ENCODE measurements at places on chromosomes 5 and 9. TPM values are rescaled to one million over a fixed set of nuclear protein-coding genes. Genes with fewer than 3 reads are reported as not detected.

TAF11L10 gene
- total RNA-seq: not detected

DNA sequence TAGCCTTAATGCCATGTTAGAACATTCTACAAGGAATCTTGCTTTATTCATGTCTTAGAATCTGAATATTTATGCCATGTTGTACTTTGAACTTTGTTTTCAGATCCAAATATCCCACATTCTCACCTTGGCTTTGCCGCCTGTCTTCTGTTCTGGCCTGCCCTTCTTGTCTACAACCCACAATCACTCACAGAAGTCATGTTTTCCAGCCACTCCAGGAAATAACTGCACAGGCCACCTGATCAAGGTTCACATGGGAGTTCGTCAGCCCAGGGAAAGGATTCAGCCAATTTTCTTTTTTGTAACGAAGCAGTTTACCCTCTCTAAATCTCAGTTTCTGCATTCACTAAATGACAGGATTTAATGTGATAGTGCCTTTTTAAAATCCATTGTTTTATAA, 70.5 kb downstream of the JAKMIP2 start:
- no peak for DNase-seq

DNA sequence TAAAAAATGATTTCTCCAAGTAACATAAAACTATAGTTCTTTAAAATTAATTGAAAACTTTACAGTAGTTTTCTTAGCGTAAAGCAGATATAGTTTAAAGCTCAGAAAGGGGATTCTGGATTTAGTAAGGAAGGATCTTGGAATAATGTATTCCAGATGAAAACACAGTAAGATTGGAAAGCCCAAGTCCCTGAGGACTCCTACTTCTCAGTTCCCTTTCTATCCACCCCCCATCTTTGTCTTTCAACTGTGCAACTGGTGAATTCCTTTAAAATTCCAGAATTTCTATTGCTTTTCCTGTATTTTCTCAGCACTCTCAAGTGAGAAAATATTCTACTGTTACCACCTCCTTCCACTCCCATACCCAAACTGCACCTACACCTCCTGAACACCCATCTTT, 184.5 kb upstream of the FBN2 start:
- DNase-seq: no peak

GRCh38 chr5:14724633-14725032, 60.1 kb downstream of the OTULIN start:
- DNase-seq: no peak

DNA sequence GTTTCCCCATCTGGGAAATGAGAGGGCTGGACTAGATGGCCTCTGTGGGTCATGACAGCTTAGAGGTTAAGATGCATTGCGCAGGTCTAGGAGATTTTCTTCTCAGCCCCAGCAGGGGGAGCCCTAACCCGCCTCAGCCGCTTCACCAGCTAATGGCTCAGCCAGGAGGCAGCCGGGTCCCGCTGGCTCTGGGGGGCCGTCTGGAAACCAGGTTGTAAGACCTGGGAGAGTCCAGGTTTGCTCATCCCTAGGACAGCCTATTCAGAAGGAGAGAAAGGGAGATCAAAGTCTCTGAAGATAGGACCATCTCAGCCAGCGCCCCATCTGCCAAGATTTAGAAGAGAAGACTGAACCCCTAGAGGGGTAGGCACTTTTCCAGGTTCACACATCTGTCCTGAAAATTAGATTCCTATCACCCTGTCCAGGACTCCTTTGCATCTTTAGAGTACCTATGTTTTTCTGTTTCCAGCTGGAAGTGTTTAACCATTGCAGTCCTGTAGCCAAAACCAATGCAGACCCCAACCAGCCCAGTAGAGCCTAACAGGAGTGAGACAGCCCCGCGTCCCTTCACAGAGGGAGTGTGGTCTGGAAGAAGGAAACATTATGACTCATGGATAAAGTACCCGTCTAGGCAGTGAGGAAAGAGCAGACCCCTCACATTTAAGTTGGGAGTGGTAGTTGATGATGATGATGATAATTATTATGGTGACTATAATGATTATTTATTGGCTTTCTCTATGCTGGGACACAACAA, 27.5 kb downstream of the SPARC start:
- DNase-seq: peak; percentile 78

EIF4E1B gene
- total RNA-seq: not detected

- DNase-seq: peak; percentile 95
Observed at GRCh38 chr9:130962418-130963316, 23.6 kb upstream of the FIBCD1 start.

LAMC3 gene
- not detected for total RNA-seq

DNA sequence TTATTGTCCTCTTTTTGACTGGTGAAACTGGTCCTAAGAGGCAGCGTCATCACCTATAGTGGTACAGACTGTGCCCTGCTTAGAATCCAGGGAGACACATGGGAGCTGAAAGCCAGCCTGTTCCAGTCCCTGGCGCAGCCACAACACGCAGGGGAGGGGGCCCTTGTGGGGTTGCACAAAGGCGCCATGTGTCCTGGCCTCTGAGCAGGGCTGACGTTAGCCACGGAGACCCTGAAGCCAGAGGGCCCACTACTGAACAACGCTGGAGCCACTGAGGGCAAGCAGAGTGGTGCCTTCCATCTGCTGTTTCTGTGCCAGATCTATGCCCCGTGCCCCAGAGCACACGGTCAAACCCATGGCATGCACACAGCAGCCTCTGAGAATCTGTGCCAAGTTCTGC, 147.3 kb downstream of the ACTL7B start:
- no peak for DNase-seq

SPATA31D3 gene
- not detected for total RNA-seq

- peak; percentile 80 for DNase-seq
Observed at GRCh38 chr5:143499480-143500114, 96.1 kb upstream of the NR3C1 start.

DNA sequence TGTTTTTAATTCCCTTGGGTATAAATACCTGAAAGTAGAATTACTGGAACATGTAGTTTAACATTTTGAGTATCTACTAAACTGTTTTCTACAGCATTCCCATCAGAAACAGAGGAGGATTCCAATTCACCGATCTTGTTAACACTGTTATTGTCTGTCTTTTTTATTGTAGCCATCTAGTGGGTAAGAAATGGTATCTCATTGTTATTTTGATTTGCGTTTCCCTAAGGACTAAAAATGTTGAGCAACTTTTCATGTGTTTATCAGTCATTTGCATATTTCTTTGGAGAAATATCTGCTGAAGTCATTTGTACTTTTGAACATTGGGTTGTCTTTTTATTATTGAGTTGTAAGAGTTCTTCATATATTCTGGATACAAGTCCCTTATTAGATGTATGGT, 135.2 kb upstream of the NFIL3 start:
- DNase-seq: peak; percentile 17

DNA sequence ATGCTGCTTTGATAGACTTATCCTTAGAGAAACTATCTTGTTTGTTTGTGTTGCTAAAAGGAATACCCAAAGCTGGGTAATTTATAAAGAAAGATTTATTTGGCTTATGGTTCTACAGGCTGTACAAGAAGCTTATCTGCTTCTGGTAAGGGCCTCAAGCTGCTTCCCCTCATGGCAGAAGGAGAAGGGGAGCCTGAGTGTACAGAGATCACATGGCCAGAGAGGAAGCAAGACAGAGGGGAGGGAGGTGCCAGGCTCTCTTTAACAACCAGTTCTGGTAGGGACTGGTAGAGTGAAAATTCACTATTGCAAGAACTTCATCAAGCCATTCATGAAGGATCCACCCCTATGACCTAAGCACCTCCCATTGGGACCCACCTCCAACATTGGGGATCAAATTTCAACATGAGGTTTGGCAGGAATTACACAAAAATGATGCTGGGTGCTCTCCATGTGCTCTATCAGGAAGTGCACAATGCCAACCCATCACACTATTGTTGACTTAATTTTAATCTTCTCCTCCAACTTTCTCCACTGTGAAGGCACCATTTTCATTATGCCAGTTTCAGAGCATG, 115.1 kb upstream of the SHB start:
- DNase-seq: peak; percentile 31

DNA sequence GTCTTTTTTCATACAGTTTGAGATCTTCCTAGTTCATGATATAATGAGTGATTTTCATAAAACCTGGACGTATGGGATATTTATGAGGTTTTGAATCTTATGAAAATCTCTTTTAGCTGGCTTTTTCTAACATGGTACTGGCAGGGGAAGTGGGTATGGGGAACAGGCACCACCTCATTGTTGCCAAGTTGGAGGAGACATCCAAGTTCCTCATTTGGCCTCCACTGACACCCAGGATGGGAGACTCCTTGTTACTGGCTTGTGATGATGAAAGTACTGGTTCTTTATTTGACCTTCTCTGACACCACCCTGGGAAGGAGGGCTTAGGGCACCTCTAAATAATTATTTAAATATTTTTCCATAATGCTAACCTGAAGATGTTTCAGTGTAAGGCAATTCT, 4.0 kb upstream of the TNPO1 start:
- DNase-seq: no peak

MCIDAS gene
- total RNA-seq: 0.29 TPM

Data from LHCN-M2 (cell line).